Activated CD8-positive, alpha-beta memory T cell treated with anti-CD3 and anti-CD28 coated beads, Interleukin-2, amount 10 ng/mL, durations not matched to agents 7 days and 5 days (primary cell): ENCODE measurements at places on chromosomes 12 and 14.

GRCh38 chr12:104457746-104458693, 1.3 kb downstream of the CHST11 start:
- no peaks in the 10 kb centered on the region for H3K27me3 ChIP-seq
- peak overlapping the region; percentile 89 for H3K4me3 ChIP-seq
- H3K4me1 ChIP-seq = peaks cover 36% of the 10 kb centered on the region
- H3K27ac ChIP-seq = peak overlapping the region; percentile 96
- peaks cover 28% of the 10 kb centered on the region for H3K36me3 ChIP-seq

- peaks cover 20% of the 10 kb centered on the region for H3K4me1 ChIP-seq
- H3K36me3 ChIP-seq = peaks cover 8% of the 10 kb centered on the region
- no peak within 1 kb of the TSS for H3K27ac ChIP-seq
- no peaks in the 10 kb centered on the region for H3K27me3 ChIP-seq
Measured at GRCh38 chr12:7935590-7936581, at the start of gene SLC2A3. Gene SLC2A3 (minus strand): TSS chr12:7936187. CDS start chr12:7936034, 153 bp downstream.

DNA sequence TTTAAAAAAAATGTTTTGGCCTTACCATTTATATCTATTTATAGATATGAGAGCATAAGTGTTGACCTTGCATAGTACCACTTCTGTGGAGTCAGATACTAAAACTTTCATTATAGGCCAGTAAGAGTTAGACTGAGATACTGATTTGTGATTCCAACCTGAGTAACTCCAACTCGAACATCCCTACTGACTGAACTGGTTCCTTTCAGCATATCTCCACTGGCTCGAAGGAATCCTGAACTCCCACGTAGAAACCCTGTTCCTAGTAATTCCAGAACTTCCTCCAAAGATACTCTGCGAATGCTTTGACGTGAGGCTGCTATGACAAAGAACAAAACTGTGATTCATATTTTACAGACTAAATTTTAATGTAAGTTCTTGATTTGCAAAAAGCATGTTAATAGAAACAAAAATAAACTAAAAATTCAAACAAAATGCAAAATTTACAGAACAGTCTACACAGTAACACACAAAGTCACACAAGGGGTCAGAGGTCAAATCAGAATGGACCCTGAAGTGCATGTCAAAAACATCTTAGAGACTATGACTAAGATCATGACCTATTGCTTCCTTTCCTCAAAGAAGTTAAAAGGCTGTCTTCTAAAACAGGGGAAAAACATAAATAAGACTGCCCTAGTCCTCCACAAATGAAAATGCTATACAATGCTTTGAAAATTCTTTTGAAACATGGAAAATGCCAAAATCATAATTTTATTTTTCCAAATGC, 31.5 kb downstream of the HEATR5A start:
- H3K36me3 ChIP-seq = no peaks in the 10 kb centered on the region
- no peak overlapping the region for H3K4me3 ChIP-seq
- no peaks in the 10 kb centered on the region for H3K27me3 ChIP-seq
- no peak for DNase-seq
- peaks cover 18% of the 10 kb centered on the region for H3K4me1 ChIP-seq

GRCh38 chr14:25274529-25274928, 224.6 kb upstream of the STXBP6 start:
- H3K27ac ChIP-seq = no peak overlapping the region
- DNase-seq = no peak
- H3K4me1 ChIP-seq = no peaks in the 10 kb centered on the region

GRCh38 chr12:132998741-132999140, 12.6 kb downstream of the ZNF26 start:
- H3K4me3 ChIP-seq = no peak overlapping the region
- H3K4me1 ChIP-seq = no peaks in the 10 kb centered on the region
- H3K27ac ChIP-seq = no peak overlapping the region
- no peak for DNase-seq
- peaks cover 77% of the 10 kb centered on the region for H3K36me3 ChIP-seq
- H3K27me3 ChIP-seq = no peaks in the 10 kb centered on the region

DNA sequence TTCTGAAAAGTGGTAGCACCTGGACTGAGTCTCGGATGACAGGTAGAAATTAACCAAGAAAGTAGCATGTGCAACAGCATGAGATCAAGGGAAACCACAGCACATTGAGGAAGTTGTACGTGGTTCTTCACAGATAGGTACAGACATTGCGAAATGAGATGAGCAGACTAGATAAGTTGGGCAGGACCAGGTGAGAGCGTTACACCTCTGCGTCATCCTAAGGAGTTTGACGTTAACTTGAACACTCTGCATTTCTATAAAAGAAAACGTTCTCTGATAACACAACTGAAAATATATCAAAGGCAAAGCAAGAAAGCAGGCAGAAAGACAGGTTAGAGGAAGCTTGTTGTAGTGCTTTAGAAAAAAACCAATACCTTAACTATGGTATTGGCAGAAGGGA, 98.5 kb upstream of the RASSF8 start:
- no peaks in the 10 kb centered on the region for H3K36me3 ChIP-seq
- peaks cover 2% of the 10 kb centered on the region for H3K27me3 ChIP-seq

GRCh38 chr14:34368115-34368970, 93.7 kb downstream of the SPTSSA start:
- no peaks in the 10 kb centered on the region for H3K4me1 ChIP-seq
- H3K4me3 ChIP-seq = no peak overlapping the region
- H3K36me3 ChIP-seq = no peaks in the 10 kb centered on the region
- H3K27ac ChIP-seq = no peak overlapping the region

GRCh38 chr14:23539248-23540140, 12.1 kb downstream of the ZFHX2 start:
- no peak for DNase-seq
- no peaks in the 10 kb centered on the region for H3K36me3 ChIP-seq
- no peak overlapping the region for H3K4me3 ChIP-seq
- H3K27me3 ChIP-seq = peaks cover 2% of the 10 kb centered on the region
- H3K27ac ChIP-seq = no peak overlapping the region
- peaks cover 2% of the 10 kb centered on the region for H3K4me1 ChIP-seq

GRCh38 chr12:24191117-24191516, 241.6 kb upstream of the SOX5 start:
- no peak for DNase-seq
- no peak overlapping the region for H3K4me3 ChIP-seq
- no peak overlapping the region for H3K27ac ChIP-seq

GRCh38 chr12:1875608-1876007, 42.8 kb downstream of the CACNA2D4 start:
- no peak overlapping the region for H3K4me3 ChIP-seq
- no peak overlapping the region for H3K27ac ChIP-seq
- H3K36me3 ChIP-seq = no peaks in the 10 kb centered on the region

DNA sequence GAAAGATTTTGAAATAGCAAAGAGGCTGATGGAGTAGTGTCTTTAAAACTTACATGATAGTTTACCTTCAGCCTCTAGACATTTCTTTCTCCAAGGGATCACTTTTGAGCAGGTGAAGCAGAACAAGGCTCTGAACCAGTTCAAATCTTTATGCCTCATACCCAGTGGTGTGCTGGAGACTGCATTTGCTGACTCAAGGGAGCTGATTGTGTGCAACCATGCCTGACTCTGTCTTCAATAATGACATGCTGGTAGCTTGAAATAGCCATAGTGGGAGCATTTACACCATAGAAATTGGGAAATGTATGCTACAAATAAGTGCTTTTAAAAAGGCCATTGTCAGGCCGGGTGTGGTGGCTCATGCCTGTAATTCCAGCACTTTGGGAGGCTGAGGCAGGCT, 482.0 kb downstream of the TMTC2 start:
- H3K27ac ChIP-seq = no peak overlapping the region
- no peak overlapping the region for H3K4me3 ChIP-seq
- no peaks in the 10 kb centered on the region for H3K4me1 ChIP-seq
- no peaks in the 10 kb centered on the region for H3K27me3 ChIP-seq
- H3K36me3 ChIP-seq = no peaks in the 10 kb centered on the region
